Astrocyte of the spinal cord (primary cell): ENCODE measurements at places on chromosomes 6 and 20.

DNA sequence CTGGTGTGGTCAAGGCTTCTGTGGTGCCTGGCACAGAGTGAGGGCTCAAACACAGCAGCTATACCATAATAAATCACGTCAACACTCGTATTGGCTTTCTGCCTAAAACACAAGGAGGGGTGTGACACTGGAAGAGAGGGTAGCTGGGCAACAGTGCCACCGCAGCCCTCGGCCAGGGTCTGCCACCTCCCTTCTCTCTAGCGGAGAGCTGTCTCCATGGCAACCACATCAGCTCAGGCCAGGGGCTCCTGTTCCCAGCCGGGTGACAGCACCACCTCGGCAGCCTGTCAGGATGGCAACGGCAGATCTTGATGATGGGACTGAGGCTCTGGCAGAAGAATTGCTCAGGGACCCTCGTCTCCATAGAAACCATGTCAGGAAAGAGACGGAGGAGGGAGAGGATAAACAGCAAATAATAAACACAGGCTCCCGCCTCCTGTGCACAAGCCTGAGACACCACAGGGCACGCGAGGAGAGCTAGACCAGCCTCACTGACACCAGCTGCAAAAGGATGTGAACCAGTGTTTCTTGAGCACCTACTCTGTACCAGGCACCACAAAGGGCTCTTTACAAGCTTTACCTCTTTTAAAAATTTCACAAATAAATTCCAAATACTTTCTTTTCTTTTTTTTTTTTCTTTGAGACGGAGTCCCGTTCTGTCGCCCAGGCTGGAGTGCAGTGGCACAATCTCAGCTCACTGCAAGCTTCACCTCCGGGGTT is 50.4 kb upstream of the TLDC2 start:
- DNase-seq = no peak

DNA sequence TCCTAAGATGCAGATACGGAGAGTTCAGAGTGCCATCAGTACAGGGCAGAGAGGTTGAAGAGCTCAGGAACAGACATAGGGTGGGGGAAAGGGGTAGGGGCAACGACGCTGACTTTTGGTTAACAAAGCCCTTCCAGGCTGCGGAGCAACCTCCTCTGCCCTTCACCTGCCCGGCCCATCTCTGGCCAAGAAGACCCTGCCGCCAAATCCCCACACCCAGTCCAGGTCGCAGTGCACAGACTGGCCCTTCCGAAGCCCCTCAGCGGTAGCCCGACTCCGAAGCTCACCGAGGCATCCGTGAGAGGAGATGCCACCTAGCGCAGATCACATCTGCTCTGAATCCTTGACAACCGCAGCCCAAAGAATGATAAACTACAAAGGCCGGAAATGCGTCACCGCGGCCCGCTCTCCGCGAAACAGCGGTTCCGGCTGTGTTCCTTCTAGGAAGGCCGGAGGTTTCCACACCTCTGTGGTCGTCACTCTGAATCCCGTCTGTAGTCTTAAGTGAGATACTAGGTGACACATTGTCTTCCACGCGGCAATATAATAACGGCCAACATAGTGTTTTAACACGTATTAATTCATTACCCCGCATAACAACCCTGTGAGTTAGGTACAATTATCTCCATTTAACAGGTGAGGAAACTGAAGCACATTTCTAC is at the start of gene ZSCAN23:
ZSCAN23 (minus strand) TSS at position 380 of the 662 bp plus-strand sequence. CDS start 7,225 bp downstream, outside the sequence.
- DNase-seq = peak; percentile 89

DNA sequence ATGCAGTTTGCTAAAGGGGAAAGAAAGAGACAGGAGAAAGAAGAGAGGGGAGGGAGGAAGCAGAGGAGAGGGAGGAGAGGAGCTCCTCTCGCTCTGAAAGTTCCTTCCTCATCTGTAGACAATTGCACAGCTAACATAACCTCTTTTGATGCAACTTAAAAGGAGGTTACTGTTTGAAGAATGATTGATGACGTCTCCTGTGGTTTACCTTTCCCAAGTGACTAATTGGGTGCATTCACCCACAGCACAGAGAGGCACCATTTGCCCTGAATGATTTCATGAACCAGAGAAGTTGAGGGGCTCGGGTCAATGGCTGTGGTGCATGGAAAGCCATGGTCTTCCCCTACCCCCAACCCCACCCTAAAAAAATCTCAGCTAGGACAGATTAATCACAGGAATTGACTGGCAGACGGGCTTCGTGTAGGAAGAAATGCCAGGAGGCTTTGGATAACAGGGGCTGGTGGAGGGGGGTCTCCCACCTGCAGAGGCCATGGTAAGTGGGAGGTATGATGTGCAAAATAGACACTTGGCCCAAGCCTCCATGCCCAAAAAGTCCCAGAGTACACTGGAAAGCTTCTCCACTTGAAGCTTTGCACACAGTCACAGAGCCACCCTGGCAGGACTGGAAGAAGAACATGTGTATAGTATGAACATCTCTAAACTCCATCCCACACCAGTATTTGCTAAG is 213.7 kb downstream of the ANKRD60 start:
- peak; percentile 41 for DNase-seq

DNA sequence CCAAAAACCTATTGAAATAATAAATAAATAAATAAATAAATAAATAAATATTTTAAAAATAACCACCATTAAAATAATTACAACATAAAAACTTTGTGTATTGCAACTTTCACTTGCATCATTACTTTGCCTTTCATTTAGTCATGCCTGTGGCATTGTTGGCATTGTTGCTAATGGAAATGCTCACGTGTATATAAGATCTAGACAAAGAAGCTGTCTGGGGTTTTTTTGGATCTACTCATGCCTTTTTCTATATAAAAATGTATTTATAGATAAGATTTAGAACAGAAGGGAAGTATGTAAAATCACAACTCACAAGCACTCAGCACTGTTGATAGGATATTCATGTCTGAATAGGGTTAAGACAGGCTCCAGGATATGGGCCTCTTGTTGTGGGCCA is 27.9 kb downstream of the GFRA4 start:
- DNase-seq = no peak

DNA sequence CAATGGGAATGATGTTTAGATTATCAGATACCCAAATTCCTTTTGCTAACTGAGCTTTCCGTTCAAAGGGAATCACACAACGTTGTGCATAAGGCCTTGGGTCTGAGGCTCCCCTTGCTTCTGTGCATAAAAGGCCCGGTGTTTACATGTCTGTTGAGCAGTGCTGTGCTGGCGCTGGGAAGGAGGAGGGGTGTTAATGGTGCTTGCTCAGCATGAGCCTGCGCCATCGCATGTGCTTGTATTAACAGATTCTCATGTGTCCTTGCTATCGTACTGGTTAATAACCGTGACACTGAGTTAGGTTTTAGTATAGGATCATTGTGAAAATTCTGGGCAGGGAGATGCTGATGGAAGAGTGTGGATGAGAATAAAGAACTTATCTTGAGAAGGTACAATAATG is 62.3 kb upstream of the TRAF3IP2 start:
- DNase-seq = no peak

GRCh38 chr6:157403686-157404051 is 22.7 kb downstream of the ZDHHC14 start:
- DNase-seq = no peak

GRCh38 chr6:124479991-124480430 is 482.2 kb upstream of the RNF217 start:
- peak; percentile 52 for DNase-seq

DNA sequence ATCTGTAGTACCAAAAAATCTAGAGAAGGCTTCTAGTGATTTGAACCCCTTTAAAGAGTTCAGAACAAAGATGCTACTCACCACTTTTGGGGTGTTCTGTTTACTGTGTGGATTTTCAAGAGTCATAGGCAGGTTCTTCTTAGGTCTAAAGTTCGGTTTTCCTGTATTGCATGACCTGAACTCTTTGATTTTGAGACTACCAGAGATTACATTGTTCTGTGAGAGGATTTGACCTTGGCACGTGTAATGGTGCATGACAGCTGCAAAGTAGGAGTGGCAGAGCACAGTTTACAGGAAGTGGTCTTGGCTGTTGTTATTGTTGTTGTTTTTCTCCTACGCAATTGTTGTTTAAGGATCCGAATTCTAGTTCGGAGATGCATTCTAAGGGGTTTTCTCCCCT is 592.7 kb downstream of the EPHA7 start:
- DNase-seq = no peak

- no peak for DNase-seq
These were observed 799 bp upstream of the ME1 start for GRCh38 chr6:83431545-83432155.

DNA sequence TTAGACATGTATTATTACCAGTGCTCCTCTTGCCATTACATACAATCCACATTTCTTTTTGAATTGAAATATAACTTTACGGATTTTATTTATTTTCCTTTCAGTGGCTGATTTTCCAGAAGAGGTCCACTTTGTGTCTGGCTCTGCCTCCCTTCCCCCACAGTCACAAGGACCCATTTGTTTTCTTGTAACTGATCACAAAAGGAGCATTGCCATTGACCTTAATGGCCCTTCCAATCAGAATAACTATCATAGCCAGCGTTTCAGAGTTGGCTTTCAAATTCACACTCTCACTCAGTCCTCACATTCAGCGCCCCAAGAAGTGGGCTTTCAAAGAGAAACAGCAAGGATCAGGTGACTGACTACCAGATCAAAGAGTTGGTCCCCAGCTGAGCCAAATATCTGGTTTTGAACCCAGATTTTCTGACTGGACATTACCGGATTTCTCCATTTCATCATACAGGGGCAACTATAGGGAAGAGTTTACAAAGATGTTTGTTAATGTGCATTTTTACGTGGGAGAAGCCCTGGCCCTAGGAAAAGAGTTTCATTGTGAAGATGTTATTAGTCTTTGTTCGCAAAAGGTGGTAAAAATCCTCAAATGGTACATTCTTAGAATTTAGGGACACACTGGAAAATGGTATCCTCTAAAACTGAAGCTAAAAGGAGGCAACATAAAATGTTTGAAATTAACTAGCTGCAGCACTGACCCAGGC is 2.0 kb upstream of the SLC22A23 start:
- DNase-seq = no peak

GRCh38 chr6:123803504-123804013 is at the start of gene NKAIN2:
Gene NKAIN2 (plus strand): TSS chr6:123803865.
- DNase-seq = no peak

GRCh38 chr6:44029444-44030185 is 97.6 kb downstream of the MRPL14 start:
- no peak for DNase-seq

- DNase-seq = no peak
These were observed 71.6 kb upstream of the CD93 start for GRCh38 chr20:23157734-23158133.

DNA sequence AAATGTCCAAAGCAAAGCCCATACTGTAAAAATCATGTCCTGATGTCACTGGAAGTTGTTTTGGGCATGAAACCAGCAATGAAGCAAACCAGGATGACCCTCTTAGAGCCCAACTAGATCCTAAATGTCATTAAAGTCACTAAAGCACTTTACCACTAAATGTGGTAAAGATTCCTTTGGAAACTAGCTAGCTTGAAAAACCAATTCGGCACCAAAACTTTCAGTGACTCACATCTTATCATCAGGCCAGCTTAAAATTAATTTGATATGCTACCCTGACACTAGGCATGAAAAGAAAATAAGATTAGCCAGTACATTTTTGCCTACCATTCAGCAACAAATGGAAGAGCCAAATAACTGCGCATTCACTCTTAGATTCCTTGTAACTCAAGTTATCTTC is 145.8 kb downstream of the PACRG start:
- DNase-seq = peak; percentile 32

- no peak for DNase-seq
These were observed 30.4 kb downstream of the GPLD1 start for GRCh38 chr6:24458941-24459340.

DNA sequence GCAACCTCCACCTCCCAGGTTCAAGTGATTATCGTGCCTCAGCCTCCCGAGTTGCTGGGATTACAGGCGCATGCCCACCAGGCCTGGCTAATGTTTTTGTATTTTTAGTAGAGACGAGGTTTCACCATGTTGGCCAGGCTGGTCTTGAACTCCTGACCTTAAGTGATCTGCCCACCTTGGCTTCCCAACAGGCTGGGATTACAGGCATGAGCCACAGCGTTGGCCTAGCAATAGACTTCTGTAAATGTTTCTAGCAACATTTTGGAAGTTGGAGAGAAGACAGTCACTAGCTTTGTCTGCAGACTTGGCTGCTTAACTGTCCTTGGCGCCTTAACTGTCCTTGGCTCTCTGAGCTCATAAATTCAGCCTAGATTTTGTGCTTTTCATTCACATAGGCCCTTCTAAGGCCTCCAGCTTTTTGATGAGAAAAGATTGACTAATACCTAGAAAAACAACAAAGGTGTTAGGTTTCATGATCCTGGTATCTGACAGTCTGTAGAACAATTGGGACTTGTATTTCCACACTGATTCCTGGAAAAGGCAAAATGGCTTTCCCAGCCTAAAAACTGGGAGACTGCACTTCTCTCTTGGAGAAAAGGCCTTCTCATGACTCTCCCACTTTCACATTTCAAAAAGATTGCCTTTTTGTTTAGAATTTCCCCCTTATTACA is 49.7 kb downstream of the OR2B2 start:
- DNase-seq = no peak
